ENCODE measurements at places on chromosomes 7 and 10.

- no peak for DNase-seq
Measured at GRCh38 chr7:41147606-41148485, 555.0 kb downstream of the INHBA start.

- DNase-seq = no peak
Measured at GRCh38 chr10:130236711-130237110, 100.5 kb downstream of the GLRX3 start.

- DNase-seq = no peak
Measured at GRCh38 chr10:359093-359492, 223.8 kb downstream of the ZMYND11 start.

GRCh38 chr7:44671069-44671468 lies 64.6 kb downstream of the OGDH start:
- no peak for DNase-seq

- DNase-seq = no peak
Measured at GRCh38 chr7:133360201-133360600, 107.3 kb downstream of the EXOC4 start.

DNA sequence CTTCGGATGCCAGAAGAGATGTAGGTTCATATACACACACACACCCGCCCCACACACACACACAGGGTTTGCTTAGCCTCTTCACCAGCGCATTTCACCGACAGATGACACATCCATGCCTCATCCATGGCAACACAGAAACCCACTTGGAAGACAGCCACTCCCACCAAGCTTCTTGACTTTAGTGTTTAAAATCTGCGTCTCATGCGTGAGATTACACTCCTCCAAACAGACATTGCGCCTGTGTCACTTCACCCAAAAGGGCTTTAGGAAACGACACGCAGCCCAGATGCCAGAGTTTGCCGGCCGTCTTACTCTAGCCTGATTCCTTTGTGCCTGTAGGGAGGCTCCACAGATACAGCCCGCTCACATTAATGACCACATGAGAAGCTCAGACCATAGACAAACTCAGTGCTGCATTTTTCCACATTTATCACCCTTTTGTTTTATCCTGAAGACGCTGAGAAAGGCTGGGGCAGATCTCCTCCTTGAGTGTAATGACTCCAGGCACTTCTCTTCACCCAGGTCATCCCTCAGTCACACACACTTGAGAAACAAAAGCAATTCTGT lies 73.8 kb downstream of the DIP2C start:
- DNase-seq = no peak

DNA sequence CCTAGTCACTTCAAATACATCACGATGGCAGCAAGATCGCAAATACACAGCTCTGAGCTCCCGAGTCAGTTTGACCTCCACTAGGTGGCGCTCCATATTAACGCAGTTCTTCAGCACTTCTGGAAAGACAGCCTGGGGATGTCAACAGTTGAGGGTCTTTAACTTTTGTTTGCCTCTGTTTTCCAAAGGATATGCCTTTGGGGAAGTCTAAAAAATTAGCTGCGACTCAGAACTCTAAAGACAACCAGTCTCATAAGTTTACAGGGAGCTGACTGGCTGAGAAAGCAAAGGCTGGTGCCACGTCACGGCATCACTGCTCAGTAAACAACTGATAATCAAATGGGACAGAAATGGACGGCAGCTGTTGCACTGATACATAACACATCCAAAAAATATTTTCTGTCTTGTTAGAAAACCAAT lies 458.8 kb downstream of the SORCS1 start:
- peak; percentile 52 for DNase-seq

DNA sequence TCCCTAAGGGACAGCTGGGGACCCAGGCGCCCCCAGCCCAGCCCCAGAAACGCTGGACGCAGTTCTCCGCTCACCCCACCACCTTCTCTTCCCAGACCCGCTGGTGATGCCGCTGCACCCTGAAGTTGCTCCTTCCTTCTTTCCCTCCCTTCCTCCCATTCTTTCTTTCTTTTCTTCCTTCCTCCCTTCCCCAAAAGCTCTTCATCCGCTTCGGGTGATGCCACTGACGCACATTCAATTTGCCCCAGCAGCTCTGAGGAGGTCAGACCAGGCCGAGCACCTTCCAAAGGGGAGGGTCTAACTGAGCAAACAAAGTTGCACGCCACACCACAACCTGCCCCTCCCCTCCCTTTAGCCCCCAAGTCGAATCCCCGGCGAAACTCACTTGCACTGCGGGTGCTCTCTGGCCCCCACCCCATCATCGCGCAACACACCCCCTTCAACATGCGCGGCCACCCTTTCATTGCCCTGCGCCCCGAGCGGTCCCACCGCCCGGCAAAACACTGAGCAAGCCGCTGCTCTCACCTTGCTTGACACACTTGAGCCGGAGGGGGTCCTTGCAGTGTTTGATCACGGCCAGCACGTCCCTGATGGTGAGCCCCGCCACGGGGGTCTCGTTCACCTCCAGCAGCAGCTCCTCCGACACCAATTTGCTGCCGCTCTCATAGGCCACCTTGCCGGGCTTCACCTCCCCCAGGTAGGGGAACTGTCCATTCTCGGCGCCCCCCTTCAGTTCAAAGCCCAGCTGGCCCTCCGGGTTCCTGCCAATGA lies 787 bp downstream of the MAGI2 start:
- no peak for DNase-seq

GRCh38 chr7:67466109-67466508 lies 469.5 kb downstream of the TYW1 start:
- DNase-seq = no peak
